ENCODE measurements at places on chromosomes 11 and 22.

GRCh38 chr22:27416511-27417420, 384.8 kb downstream of the MN1 start:
- no peak for DNase-seq

- no peak for DNase-seq
These were observed 35.9 kb upstream of the POU2AF1 start for GRCh38 chr11:111414936-111415335.

GRCh38 chr11:2459016-2459725, 14.4 kb downstream of the KCNQ1 start:
- no peak for DNase-seq

DNA sequence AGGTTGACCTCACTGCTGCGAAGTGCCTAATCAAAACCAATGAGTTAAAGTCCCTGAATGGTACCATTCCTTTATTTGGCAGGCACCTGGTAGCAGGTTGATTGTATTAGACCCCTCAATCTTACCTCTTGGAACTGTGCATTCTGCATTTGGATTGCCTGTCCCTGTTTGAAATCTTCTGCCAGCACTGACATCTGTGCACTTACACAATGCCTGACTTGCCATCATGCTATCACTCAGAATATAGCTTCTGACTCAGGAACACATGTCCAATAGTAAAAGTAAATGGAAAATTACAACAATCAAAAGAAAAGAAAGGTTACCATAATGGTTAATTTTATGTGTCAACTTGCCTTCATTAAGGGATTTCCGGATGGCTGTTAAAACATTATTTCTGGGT, 366.0 kb upstream of the PDGFD start:
- DNase-seq = no peak

GRCh38 chr11:95972060-95972459, 48.2 kb upstream of the MTMR2 start:
- no peak for DNase-seq

GRCh38 chr22:37220543-37220981, 8.3 kb upstream of the SSTR3 start:
- no peak for DNase-seq

- DNase-seq = peak; percentile 21
These were observed 356.2 kb downstream of the GRM5 start for GRCh38 chr11:88709567-88709966.

- DNase-seq = no peak
These were observed 281.1 kb downstream of the FAT3 start for GRCh38 chr11:92505689-92506088.

DNA sequence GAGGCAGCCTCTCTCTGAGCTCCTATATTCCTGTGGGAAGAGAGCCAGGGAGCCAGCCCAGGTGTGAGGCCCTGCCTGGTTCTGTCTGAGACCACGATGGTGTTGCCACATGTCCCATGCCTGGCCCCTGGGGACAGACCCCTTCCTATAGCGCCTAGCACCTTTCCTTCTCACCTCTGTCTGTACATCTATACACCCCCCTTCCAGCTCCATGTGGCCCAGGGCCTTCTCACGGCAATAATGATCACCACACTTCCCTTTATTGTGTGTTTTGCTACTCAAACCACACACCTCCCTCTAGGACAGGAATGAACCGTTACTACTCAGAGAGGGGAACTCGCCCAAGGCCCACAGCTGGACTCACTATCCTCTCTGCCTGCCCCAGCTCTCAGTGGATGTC, 12.8 kb downstream of the CD82 start:
- no peak for DNase-seq

Measured in nucleus accumbens (tissue), 56 donors.